ENCODE measurements at places on chromosomes 4 and X.

- no peak for DNase-seq
Observed at GRCh38 chr4:138592796-138593195, 350.6 kb upstream of the SLC7A11 start.

- DNase-seq: no peak
Observed at GRCh38 chrX:110399497-110399896, 40.8 kb downstream of the RTL9 start.

- DNase-seq: no peak
Observed at GRCh38 chrX:13339607-13340006, 19.8 kb upstream of the ATXN3L start.

GRCh38 chr4:8277356-8278008, 7.9 kb downstream of the HTRA3 start:
- DNase-seq: no peak

DNA sequence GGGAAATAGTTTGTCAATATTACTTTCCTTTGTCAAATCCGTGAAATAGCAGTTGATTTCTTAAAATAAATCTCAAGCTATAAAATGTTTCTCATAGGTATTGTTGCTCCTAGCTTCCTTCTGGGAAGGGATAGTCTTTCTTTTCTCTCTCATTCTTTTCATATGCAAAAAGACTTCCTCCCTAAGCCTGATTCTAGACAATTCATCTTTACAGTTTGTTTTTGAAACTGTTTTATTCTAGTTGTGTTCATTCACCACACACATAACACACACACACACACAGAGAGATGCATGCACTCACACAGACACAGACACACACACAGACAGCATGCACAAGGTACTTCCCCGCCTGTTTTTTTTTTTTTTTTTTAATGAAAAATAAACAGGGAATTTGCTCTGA, 18.2 kb downstream of the GLRA3 start:
- no peak for DNase-seq

DNA sequence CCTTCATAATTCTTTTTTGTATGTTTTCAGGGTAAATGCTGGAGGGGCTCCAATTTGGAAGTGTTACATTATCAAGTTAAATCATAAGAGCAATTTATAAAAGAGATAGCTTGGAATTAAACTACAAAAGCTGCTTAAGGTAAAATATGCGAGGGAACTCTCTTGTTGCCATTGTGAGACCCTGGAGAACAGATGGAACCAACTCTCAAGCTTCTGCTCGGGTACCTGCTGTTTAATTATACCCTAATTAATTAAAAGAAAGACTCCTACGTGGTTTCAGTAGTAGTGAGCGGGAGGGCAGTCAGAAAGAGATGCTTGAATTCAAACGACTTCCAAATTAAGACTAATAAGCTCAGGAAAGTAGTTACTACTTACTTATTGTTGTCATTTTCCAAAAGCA, 313.1 kb upstream of the TACR3 start:
- DNase-seq: no peak

- no peak for DNase-seq
Observed at GRCh38 chr4:180350901-180351300, 1892.3 kb upstream of the TENM3 start.

GRCh38 chr4:2261853-2262144, at the start of gene MXD4:
TSS of gene MXD4 (minus strand) at chr4:2262109. CDS start at chr4:2261980, 129 bp downstream.
- DNase-seq: no peak

GRCh38 chrX:39611468-39611867, 486.3 kb downstream of the BCOR start:
- no peak for DNase-seq

DNA sequence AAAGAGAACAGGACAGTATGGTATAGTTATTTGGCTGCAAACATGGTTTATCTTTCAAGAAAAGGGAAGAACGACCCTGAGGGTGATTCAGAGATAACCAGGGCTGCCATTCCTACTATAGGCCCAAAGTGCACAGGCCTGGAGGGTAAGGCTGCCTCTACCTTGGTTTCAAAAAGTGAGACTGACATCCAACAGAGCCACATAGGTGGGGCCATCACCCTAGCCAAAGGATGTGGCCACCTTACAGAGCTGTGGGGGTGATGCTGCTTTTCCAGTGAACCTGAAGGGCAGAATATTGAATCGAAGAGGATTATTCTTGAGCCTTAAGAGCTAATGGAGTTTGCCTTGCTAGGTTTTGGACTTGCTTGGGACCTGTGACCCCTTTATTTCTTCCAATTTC, 15.7 kb downstream of the SH2D1A start:
- no peak for DNase-seq

GRCh38 chr4:66795724-66796123, 749.6 kb downstream of the CENPC start:
- no peak for DNase-seq

DNA sequence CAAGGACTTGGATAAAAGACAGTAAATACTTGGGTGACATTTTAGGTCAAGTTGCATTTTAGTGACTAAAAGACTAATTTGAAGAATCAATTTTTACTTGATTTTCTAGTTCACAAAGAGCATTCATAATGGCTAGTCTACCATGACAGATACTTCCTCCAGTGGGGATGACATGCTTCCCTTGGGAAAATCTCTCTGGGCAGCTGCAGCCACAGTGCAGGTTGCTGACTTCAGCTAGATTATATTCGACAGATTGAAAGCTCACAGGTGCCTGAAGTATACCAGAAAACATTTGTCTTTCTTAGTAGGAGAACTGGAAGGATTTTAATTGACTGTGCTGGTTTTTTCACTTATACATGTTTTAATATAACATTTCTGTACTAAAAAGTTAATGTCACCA, 209.6 kb upstream of the MAGEB2 start:
- no peak for DNase-seq

- DNase-seq: no peak
Observed at GRCh38 chrX:142680038-142680437, 345.7 kb upstream of the SPANXN4 start.

GRCh38 chrX:133440081-133440796, 24.9 kb upstream of the GPC4 start:
- DNase-seq: no peak

DNA sequence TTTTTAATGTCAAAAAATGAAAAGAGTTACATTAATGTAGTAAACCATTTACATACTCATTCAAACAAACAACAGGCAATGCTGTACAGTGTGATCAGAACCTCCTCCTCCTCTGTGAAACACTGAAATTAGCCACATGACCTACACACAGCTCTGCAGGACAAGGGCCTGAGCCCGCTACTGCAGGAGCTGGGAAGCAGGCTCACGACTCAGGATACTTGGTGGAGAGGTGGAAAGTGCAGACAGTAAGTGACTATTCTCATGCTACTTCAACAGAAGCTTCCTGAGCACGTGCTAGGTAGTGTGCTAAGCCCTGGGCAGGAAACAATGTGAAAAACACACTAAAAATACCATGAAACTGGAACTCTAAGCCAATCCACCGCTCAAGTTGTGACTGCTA, 56.8 kb downstream of the TAPT1 start:
- no peak for DNase-seq

DNA sequence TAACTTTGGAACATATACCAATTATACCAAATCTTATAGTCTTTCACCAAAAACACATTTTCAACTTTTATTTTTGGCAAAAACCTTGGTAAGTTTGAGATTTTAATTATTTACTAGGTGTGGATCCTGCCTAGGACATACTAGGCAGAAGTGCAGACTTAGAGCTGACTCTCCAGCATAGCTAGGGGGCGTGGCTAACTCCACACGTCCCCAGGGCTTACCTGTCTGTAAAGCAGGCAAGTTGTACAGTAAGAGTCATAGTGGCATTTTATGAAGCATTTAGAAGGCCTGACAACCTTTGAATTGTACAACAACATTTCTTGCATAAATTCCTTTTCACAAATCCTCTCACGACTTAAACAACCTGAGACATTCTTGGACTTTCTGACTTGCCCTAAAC, 19.2 kb upstream of the GRPEL1 start:
- DNase-seq: no peak

- DNase-seq: no peak
Observed at GRCh38 chr4:67575232-67576058, 16.9 kb downstream of the STAP1 start.

GRCh38 chrX:116413273-116413672, 23.1 kb upstream of the SLC6A14 start:
- DNase-seq: no peak

GRCh38 chrX:30663322-30663721, 10.1 kb downstream of the GK start:
- no peak for DNase-seq

- DNase-seq: no peak
Observed at GRCh38 chr4:6575503-6576240, 683 bp downstream of the MAN2B2 start.

DNA sequence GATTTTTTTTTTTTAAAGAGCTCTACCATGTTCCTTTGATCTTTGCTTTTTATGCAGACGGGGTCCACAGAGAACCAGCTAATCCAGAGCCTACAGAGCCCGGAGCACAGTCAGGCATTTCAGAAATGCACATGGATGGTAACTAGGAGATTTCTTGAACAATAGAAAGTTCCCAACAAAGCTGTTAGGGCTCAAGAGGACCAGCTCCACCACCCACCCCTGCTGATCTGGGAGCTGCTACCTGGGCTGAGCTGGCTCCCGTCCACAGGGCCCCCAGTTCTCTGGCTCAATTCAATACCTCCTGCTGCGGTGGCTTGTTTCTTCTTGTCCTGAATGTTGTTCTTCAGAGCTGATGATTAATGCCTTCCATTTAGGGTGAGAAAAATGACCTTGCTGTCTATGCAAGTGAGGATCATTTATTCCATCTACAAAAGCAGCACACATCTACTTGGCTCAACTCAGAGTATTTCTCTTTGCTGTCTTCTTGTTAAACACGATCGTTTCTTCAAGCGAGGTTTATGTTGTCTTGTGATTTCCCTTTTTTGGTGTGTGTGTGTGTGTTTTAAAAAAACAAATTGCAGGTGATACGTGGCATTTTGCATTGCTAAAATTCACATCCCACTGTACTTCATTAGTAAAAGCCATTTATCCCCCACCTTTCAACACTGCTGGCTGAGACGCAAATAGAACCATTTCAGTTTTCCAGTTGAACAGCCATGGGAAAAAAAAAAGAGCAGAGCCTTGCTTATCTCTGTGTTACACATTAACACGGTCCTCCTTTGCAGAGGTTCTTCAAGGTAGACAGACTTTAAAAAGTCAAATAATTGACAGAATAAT, 31.3 kb downstream of the IGFBP7 start:
- DNase-seq: no peak

DNA sequence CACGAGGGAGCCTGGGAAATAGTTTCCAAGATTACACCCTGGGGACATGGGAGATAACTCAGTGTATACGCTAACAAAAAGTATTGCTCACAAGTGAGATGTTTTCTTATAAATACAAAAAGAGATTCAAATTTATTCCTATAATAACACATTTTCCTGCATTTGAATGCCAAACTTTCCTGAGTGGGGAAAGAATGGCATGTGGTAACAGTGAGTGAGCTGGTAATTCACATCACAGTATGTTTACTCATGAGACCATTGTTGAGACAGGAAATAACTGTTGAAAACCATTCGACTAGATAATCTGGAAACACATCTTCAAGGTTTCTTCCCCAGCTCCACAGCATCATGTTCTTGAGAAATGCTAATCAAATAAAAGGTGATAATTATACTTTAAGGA, 109.1 kb downstream of the TASL start:
- no peak for DNase-seq

GRCh38 chr4:115562506-115562905, 449.1 kb upstream of the NDST4 start:
- no peak for DNase-seq

GRCh38 chrX:120304256-120304655, 7.0 kb downstream of the TMEM255A start:
- no peak for DNase-seq

DNA sequence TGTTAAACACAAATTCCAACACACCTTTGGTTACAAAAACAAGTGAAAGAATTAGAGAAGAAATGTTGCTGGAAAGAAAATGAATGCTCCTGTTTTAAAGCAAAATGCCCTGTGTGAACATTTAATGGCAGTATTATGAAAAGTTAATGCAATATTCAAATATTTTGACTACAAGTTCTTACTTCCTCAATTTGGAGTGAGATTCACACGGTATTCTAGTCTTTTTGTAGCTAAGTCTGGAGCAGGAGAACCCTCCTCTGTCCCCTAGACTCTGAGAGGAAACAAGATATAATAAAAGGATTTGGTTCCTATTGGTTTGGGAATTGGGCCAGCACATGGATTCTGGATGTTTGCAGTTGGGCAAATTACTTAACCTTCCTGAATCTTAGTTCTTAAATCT, 12.7 kb downstream of the MAD2L1 start:
- no peak for DNase-seq

- no peak for DNase-seq
Observed at GRCh38 chrX:24515447-24515846, 50.4 kb downstream of the PDK3 start.

- no peak for DNase-seq
Observed at GRCh38 chrX:30951003-30951402, 61.9 kb upstream of the TAB3 start.

DNA sequence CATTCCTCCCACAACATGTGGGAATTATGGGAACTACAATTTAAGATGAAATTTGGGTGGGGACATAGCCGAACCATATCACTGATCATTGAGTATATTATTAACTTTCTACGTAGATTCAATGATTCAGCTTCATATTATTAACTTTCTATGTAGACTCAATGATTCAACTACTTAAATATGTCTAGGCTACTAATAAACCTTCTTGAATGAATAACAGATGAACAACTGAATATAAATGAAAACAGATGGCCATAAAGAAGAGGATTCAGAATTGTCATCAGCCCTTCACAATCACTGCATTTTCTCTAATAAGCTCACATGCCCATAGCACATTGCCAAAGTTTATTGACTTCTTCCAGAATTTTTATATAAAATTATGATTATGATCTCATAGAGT, 57.0 kb downstream of the CEP44 start:
- DNase-seq: no peak

- no peak for DNase-seq
Observed at GRCh38 chr4:184313702-184314659, 96.3 kb upstream of the ENPP6 start.

GRCh38 chr4:99886146-99886545, 8.1 kb downstream of the LAMTOR3 start:
- no peak for DNase-seq

DNA sequence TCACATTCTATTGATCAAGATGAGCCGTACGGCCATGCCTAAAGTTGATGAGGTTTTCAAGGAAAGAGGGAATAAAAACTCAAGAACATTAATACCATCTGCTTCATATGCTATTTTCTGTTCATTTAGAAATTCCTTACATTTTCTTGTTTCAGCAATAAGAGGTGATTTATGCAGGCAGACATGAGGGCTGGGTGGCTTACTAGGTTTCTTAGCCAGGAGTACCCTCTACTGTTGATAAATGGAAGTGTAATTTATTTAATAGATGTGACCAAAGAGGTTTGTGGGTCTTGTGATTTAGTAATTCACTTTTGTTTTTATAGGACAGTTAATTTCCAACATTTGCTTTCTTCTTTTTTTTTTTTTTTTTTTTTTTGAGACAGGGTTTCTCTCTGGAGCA, 6.4 kb upstream of the SMIM9 start:
- no peak for DNase-seq
